Stimulated activated CD4-positive, alpha-beta T cell treated with anti-CD3 and anti-CD28 coated beads, Interleukin-2, amount 100 ng/mL, for 24 hours (primary cell): ENCODE measurements at places on chromosomes 1 and 21.

- no peak for DNase-seq
These were observed 21.3 kb downstream of the GPSM2 start for GRCh38 chr1:108897865-108898720.

- DNase-seq: no peak
These were observed 494.7 kb downstream of the NPHP4 start for GRCh38 chr1:5497503-5497902.

DNA sequence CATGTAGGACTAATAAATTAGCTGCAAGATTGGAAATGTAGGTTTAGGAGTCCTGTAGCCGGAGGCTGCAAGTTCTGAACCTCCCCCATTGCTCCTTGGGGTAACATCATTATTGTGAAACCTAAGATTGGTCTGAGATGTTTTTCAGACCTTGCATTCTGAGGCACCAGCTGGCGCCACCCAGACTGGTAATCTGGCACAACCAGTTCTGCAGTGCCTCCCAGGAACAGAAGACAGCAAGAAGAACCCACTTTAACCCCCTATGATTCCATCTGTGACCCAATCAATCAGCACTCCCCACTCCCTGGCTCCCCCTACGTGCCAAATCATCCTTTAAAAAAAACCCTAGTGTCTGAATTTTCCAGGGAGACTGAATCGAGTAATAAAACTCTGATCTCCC, 11.6 kb upstream of the DNAJC6 start:
- no peak for DNase-seq

GRCh38 chr1:179187043-179187442, 42.4 kb downstream of the ABL2 start:
- DNase-seq: no peak

GRCh38 chr1:246448373-246448772, 58.7 kb downstream of the SMYD3 start:
- no peak for DNase-seq

DNA sequence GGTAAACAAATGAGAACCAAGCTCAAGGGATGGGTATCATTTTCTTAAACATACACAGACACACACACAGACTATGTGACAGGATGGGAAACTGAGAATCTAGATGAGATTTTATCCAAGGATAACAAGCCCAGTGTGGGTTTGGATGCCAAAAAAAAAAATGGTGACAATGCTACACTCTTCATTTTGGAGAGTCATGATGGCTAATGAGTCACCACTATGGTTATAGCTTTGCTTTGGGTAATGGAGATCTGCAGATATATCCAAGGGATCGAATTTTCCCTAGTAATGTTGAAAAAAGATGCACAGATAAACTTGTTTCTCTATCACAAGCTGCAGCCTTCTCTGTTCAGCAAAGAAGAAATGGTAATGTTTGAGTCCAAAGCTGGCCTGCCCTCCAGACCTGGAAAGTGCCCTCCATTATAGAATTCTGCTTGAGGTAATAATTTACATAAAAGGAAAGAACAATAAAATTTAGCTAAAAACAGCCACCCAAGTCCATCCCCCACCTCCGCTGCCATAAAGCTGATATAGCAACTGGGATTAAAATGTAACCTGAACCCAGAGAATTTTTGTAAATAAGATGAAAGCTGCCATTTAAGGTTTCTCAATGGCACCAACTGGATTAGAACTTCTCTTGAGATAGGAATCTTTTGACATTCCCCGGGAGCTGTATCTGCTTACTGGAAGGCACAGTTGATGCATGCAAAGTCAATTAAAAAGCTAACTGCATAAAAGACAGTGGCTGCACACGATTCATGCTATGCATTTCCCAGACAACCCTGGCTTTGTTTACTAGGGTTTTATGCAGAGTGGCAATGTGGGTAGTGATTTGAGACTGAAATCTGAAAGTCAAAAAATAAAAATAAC, 395.2 kb upstream of the LYPLAL1 start:
- DNase-seq: no peak

- no peak for DNase-seq
These were observed 13.5 kb upstream of the ATP2B4 start for GRCh38 chr1:203612932-203613682.
